ENCODE measurements at places on chromosomes 11 and 22.

DNA sequence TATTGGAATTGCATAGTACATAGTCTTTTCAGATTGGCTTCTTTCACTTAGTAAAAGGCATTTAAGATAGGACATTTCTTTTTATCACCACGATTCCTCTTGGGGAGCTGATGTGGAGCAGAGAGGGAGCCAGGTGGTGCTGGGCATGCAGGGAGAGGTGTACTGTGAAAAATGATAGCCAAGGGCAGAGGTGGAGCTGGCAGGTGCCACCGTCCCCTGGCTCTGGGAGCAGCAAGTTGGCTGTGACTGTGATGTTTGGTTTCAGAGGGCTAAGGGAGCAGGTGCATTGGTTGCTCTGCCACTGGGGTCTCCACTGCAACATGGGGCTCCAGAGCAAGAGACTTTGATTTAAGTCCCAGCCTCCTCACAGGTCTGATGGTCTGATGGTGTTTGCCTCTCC, 16.5 kb downstream of the SGSM1 start:
- no peak for DNase-seq

DNA sequence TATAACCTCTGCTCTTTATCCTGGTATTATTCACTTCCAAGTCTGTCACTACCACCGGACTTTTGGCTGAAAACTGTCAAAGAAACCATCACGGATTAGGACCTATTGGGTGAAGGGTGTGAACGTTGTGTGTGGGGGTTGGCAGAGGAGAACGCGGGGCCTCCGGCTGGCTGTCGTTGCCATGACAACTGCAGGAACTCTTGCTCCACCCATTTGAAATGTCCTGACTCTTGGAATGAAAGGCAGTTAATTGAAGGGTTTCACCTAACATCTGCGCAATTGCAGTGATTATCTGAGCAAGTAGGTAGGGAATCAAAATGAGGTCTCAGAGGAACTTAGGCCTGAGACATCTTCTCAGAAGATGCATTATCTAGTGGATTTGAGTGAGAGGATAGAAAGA, 60.9 kb upstream of the CLMP start:
- no peak for DNase-seq

DNA sequence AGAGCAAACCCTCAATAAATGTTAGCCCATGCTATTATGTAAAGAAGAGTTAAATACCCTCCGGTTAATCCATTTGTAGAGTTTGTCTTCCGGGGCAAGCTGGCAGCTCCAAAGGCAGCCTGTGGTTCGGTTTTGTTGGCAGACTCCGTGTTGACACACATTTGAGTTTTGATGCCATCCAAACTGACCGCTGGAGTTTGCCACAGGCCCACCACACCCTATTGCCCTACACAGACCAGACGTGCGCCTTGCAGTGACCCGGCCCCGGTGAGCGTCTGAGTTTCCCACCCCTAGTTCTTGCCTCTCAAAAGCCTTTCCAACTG, 25.1 kb downstream of the ELFN2 start:
- DNase-seq = no peak

DNA sequence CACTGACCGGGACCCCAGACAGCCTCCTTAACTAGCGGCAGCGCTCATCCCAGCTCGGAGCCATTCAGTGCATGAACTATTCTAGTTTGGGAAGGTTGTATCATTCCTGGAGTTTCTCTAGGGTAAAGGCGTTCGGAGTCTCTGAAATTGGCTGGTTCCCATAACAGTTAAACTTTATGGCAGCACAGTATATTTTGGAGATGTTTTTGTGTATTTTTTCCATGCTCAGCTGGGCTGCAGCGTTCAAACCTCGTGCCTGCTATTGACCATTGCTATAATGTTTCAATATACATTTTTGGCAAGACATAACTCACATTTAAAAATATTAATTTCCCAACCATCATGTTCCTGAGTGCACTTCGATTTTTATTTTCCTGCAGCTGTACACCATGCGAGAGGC, 169.7 kb downstream of the ST3GAL4 start:
- DNase-seq = no peak

- no peak for DNase-seq
Measured at GRCh38 chr11:87193756-87194470, 156.2 kb downstream of the TMEM135 start.

- no peak for DNase-seq
Measured at GRCh38 chr11:69135420-69136363, 20.0 kb upstream of the SMIM38 start.

DNA sequence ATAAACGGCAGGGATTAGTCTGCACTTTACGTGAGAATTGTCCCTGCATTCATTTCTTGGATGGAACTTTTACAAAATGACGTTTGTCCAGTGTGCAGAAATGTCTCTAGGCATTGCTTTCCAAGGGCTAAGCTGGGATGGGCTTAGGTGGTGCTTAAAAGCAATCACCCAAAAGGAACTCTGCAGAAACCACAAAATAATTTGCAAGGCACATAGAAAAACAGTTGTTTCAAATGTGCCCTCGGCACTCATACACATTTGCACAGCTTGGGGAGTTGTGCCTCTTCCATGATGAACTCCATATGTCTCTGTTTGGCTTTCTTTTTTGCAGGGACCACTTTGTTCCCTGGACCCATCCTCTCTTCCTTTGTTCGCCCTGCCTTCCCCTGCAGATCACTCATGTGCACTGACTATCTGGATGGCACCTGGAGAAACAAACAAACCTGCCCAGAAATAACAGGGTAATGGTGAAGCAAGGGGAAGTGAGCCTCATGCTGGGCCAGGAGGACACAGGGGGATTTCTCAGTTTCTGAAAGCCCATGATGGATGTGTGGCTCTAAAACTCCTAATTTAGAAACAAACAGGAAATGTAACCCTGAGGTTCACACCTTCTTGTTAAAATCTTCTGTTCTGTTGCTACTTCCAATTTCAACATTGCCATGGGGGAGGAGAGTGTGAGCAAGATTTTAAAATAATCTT, 150.2 kb downstream of the SNX19 start:
- DNase-seq = no peak

GRCh38 chr11:119907122-119907851, 178.3 kb upstream of the NECTIN1 start:
- no peak for DNase-seq

DNA sequence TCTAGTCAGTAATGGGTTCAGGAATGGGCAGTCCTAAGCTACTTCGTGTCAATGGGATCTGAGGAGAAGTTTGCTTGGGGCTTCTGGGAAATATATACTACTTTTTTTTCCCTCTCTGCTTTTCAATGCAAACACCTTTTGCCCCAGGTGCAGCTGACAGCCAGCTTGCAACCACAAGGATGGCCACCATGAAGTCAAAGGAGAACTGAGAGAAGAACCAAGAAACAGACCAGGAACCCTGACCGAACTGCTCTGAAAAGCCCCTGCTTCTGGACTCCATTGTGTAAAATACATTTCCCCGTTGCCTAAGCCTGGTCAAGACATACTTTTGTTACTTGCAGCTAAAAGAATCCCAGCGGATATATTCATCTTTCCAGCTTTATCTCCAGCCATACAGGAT, 20.1 kb upstream of the CD44 start:
- no peak for DNase-seq

DNA sequence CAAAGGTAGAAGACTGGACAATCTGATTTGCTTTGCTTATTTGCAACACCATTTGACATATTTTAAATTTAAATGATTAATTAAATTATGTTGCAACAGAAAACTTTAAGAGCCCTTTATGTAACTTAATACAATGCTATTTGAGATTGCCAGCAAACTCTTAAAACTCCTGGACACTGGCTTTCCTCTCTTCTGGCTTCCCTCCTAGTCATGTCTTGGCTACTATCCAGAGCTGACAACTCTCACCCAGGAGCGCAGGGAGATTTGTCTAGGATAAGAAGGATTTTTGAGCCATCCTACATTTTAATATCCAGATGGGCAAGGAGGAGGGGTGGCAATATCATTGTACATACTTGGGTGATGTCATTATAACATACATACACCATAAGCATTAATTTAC, 134.3 kb downstream of the ELP4 start:
- DNase-seq = peak; percentile 67

DNA sequence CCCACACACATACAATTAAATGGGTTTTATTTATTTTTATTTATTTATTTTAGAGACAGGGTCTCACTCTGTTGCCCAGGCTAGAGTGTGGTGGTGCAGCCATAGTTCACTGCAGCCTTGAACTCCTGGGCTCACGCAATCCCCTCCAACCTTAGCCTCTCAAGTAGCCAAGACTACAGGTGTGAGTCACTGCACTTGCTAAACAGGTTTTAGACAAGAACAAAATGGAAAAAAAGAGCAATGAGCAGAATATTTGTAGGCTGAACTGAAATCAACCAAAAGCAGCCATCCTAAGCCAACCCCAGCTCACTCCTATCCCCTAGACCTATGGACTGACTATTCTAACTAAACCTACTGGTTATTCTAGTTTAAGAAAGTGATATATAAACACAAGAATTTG, 37.8 kb downstream of the MRE11 start:
- DNase-seq = no peak

GRCh38 chr11:69199583-69200315, 44.0 kb downstream of the SMIM38 start:
- no peak for DNase-seq

- DNase-seq = no peak
Measured at GRCh38 chr11:350723-351255, 18.5 kb upstream of the B4GALNT4 start.

DNA sequence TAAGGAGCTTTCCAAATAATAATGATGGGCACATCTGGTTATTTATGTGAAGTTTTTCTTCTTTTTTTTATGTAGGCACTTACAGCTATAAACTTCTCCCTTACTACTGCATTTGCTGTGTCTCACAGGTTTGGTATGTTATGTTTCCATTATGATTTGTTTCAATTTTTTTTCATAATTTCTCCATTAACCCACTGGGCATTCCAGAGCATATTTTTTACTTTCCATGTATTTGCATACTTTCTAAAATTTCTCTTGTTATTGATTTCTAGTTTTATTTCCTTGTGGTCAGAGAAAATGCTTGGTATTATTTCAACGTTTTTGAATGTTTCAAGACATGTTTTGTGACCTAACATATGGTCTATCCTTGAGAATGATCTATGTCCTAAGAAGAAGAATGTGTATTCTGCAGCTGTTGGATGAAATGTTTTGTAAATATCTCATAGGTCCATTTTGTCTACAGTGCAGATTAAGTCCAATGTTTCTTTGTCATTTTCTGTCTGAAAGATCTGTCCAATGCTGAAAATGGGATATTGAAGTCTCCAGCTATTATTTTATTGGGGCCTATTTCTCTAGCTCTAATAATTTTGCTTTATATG, 362.1 kb downstream of the DDX10 start:
- peak; percentile 66 for DNase-seq

GRCh38 chr11:24171869-24172268, 325.0 kb upstream of the LUZP2 start:
- no peak for DNase-seq

DNA sequence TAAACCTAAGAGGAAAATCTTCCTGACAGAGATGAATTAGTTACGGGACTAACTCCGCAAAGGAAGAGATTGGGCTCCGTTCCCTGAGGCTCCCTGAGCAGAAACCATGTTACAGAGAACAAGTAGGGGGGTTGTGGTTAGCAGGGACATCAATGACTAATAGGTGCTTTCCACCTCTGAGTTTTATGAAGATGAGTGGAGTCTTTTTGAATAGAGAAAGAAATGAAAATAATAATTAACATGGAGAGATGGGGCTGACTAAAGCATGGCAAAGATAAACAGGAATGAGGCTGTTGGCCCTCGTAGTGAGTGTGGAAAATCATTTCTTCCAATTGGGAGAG, 47.5 kb upstream of the PICALM start:
- peak; percentile 98 for DNase-seq

- no peak for DNase-seq
Measured at GRCh38 chr11:36162006-36162882, 127.0 kb downstream of the COMMD9 start.

GRCh38 chr11:13256216-13256615, 21.4 kb upstream of the BMAL1 start:
- peak; percentile 41 for DNase-seq

- DNase-seq = peak; percentile 30
Measured at GRCh38 chr11:19455731-19456130, 215.0 kb upstream of the E2F8 start.

DNA sequence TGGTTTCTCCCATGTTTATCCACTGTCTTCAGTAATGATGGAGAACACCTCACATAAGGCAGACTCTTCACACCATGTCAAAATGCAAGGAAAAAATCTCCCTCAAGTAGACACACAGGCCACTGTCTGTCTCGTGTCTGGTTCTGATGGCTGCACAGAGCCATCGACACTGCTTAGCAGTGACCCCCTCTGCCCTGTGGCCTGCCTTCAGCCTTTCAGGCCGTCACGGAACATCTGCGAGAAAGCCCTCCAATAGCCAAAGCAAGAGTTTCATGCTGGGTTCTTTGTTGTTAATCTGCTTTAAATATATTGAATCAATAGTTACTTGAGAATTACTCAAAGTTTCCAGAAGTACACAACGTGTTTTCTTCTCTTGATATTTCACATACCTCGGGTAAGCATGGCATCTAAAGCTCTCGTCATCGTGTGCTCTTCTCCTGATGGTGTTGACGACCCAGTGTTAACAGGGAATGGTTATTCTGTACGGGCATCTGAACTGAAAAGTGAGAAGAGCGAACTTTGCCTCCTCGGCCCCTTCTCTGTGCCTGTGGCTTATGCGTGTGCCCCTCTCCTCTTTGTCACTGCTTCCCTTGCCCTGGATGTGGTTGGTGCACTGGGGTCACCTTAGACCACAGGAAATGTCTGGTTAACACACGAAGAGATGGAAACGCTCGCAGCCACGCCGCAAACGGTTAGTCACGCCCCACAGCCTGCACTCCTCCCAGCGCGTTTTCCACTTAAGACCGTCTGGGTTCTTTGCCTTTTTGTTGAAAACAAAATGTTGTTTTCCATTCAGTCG, 33.4 kb upstream of the CTTN start:
- no peak for DNase-seq

GRCh38 chr11:87666730-87667129, 508.5 kb downstream of the RAB38 start:
- no peak for DNase-seq

DNA sequence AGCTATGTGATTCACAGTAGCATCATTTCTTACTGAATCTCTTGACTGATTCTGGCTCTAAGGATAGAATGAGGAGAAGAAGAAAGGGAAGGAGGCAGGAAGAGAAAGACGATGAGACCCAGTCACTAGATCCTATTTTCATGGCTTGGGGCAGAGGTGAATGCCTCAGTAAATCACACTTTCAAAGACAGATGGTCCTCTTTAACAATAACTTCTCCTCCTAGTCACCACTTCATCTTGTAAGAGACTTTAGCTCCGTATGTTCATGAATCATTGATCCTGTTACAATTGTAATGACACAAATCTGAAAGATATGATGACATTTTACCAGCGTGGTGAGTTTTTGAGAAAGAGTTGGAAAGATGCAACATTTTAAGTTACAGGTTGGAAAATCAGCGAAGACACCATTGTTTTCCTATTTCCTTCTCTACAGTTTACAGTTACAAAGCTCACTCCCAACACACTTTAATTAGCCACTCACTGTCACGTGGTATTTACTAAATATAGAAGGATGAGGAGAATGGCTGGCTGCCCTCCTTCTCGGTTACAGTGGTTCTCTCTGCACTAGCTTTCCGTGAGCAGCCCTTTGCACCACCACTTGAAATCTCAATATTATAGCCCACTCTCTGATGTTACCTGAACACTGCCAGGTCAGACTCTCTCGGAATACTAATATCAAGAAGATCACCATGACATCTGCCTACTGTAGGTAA, 205.8 kb downstream of the CADM1 start:
- DNase-seq = no peak

- DNase-seq = no peak
Measured at GRCh38 chr11:12106101-12106500, 4.3 kb upstream of the MICAL2 start.

- DNase-seq = no peak
Measured at GRCh38 chr11:16603245-16603644, 135.2 kb upstream of the C11orf58 start.

GRCh38 chr11:71383461-71383860, 64.7 kb downstream of the DHCR7 start:
- no peak for DNase-seq
